ENCODE measurements at places on chromosomes 2 and 18. TPM values are rescaled to one million over a fixed set of nuclear protein-coding genes. Genes with fewer than 3 reads are reported as not detected.

- no peaks in the 10 kb centered on the region for H3K4me1 ChIP-seq
- DNase-seq: no peak
- no peaks in the 10 kb centered on the region for H3K27me3 ChIP-seq
- H3K36me3 ChIP-seq: no peaks in the 10 kb centered on the region
- no peak overlapping the region for H3K27ac ChIP-seq
Observed at GRCh38 chr2:147026664-147027295, 818.0 kb upstream of the ACVR2A start.

DNA sequence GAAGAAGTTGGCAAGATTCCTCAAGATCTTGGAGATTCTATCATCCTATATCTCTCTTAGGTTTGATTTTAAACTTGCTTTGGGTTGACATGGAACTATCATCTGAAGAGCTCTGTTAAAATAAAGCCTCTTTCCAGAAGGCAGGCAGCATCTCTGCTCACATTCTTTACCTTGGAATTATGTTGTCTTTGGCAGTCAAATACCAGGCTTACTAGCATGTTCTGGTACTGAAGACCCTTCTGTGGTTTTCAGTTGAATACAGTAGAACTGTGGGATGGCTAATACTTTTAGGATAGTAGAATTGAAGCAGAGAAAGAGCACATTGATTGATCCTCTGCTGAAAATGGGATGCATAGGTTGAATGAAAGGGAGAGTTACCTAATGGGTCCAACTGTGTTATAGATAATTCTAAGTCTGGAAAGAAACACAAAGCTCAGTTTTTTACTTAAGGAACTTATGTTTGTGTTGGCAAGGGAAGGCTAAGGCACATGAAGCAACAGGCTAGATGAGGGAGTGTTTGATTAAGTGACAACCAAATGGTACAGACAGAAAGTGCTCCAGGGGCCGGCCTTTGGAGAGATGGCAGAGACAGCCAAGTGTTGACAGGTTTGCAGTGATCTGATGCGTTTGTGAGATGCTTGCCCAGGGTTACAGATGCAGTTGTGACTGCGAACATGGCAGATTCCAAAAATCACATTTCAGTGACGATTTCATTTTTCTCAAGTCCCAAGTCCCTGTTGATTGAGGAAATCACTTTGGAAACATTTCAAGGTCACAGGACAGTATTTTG is 397.9 kb downstream of the MEIS1 start:
- H3K4me1 ChIP-seq: peaks cover 21% of the 10 kb centered on the region
- H3K4me3 ChIP-seq: no peak overlapping the region

DNA sequence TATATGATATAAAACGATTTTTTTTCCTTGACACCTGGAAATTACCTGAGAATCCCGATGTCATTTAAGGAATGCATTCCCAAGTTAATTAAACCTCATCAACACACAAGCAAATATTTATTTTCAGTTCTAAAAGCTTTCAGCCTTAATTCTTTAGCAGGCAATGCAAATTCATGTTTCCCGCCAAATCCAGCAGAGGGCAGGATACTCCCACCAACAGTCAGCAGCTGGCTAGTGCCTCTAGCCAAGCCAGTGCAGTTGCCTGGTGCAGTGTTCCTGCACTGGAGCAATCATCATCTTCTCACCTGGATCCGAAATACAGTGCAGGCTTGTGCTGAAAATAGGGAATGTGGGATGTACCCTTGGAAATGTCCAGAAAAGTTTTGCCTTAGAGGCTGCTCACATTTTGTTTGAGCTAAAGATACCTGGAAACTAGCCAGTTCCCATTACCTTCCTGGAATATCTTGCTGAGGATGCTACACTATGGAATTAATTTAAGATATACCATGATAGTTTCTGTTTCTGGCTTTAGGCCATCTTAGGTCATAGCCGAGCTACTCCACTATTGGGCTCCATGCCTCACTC is 48.4 kb upstream of the CYTIP start:
- H3K4me1 ChIP-seq: no peaks in the 10 kb centered on the region
- H3K27me3 ChIP-seq: no peaks in the 10 kb centered on the region
- peak; percentile 65 for DNase-seq
- no peak overlapping the region for H3K4me3 ChIP-seq
- no peaks in the 10 kb centered on the region for H3K36me3 ChIP-seq
- H3K27ac ChIP-seq: no peak overlapping the region

- H3K4me3 ChIP-seq: no peak overlapping the region
- H3K4me1 ChIP-seq: peaks cover 21% of the 10 kb centered on the region
- H3K27ac ChIP-seq: no peak overlapping the region
- no peaks in the 10 kb centered on the region for H3K36me3 ChIP-seq
Observed at GRCh38 chr18:12933327-12933726, 14.5 kb upstream of the SEH1L start.

ASB18 gene
- not detected for total RNA-seq

DNA sequence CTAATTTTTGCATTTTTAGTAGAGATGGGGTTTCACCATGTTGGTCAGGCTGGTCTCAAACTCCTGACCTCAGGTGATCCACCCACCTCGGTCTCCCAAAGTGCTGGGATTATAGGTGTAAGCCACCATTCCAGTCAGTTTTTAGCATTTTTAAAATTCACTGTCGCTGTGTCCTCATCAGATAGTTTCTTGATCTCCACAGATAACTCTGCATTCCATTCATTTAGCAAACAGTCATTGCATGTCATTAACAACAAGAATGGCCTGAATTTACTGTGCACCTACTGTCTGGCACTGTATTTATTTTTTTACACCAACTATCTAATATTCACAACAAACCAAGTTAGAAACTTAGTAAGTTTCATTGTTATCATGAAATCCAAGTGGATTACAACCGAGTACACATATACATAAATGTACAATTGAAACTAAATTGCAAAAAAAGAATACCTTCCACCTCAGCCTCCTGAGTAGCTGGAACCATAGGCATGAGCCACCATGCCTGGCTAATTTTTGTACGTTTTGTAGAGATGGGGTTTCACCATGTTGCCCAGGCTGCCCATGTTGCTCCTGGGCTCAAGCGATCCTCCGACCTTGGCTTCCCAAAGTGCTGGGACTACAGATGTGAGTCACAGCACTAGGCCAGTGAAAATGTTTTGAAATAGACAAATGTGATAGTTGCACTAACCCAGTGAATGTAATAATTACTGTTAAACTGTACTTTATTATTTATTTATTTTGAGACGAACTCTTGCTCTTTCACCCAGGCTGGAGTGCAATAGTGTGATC is 4.3 kb downstream of the MCEE start:
- DNase-seq: no peak
- H3K36me3 ChIP-seq: peaks cover 16% of the 10 kb centered on the region
- H3K4me3 ChIP-seq: no peak overlapping the region
- H3K27ac ChIP-seq: no peak overlapping the region
- no peaks in the 10 kb centered on the region for H3K27me3 ChIP-seq
- peaks cover 30% of the 10 kb centered on the region for H3K4me1 ChIP-seq

SPAG16 gene
- 18.0 TPM for total RNA-seq

DNA sequence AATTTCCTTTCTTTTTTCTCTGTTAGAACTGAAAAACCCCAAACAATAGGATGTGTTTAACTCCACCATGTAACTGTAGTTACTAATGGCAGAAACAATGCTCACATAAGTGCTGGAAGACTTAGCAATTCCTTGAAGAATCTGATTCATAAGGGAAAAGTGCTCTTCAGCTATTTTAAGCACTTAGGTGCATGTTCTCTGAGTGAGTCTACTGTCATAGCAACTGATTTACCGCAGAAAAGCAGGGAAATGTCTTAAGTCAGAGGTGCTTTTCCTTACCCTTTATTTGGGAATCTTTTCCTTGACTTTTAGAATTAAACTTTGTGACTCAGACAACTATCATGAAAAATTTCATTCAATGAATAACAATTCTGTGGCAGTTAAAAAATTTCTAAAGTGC is 65.4 kb upstream of the NABP1 start:
- H3K36me3 ChIP-seq: no peaks in the 10 kb centered on the region
- no peaks in the 10 kb centered on the region for H3K27me3 ChIP-seq
- H3K4me1 ChIP-seq: peaks cover 54% of the 10 kb centered on the region
- peak; percentile 96 for DNase-seq
- peak overlapping the region; percentile 96 for H3K27ac ChIP-seq

GRHL1 gene
- total RNA-seq: 0.37 TPM

DCDC2C gene
- total RNA-seq: not detected

CRYGC gene
- total RNA-seq: not detected

CPLX4 gene
- not detected for total RNA-seq

DTNB gene
- 4.6 TPM for total RNA-seq

CACNB4 gene
- not detected for total RNA-seq

FASTKD1 gene
- 15.0 TPM for total RNA-seq

ATP6V1B1 gene
- total RNA-seq: 0.32 TPM

RAB6C gene
- total RNA-seq: not detected

GRCh38 chr2:43333656-43334144 is 107.3 kb upstream of the ZFP36L2 start:
- H3K27ac ChIP-seq: peak overlapping the region; percentile 14
- H3K4me1 ChIP-seq: peaks cover 14% of the 10 kb centered on the region
- H3K27me3 ChIP-seq: no peaks in the 10 kb centered on the region
- peak overlapping the region; percentile 20 for H3K4me3 ChIP-seq
- DNase-seq: no peak

GRCh38 chr18:39494211-39494896 is 1928.8 kb upstream of the CELF4 start:
- H3K4me3 ChIP-seq: no peak overlapping the region
- peaks cover 6% of the 10 kb centered on the region for H3K4me1 ChIP-seq
- no peaks in the 10 kb centered on the region for H3K27me3 ChIP-seq
- no peak overlapping the region for H3K27ac ChIP-seq

MEP1B gene
- total RNA-seq: not detected

DNA sequence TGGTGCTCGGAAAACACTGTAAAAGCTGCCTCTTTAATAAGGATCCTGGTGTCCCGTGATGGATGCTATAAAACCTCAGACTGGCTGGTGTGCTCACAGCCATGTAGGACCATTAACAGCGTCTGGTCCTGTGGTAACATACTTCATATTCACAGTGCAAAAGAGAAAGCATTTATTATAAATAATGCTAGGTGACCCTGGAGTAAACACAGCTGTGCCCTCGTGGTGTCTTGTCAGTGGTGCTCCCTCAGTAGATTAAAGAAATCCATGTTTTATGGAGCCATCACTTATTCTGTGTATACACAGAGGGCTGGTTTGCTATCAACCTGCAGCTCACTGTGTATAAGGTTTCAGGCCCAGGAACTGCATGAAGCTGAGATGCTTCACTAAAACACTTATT is 106.9 kb downstream of the CDK15 start:
- peaks cover 20% of the 10 kb centered on the region for H3K4me1 ChIP-seq
- no peaks in the 10 kb centered on the region for H3K36me3 ChIP-seq
- H3K27ac ChIP-seq: no peak overlapping the region
- H3K27me3 ChIP-seq: no peaks in the 10 kb centered on the region
- no peak overlapping the region for H3K4me3 ChIP-seq

DNA sequence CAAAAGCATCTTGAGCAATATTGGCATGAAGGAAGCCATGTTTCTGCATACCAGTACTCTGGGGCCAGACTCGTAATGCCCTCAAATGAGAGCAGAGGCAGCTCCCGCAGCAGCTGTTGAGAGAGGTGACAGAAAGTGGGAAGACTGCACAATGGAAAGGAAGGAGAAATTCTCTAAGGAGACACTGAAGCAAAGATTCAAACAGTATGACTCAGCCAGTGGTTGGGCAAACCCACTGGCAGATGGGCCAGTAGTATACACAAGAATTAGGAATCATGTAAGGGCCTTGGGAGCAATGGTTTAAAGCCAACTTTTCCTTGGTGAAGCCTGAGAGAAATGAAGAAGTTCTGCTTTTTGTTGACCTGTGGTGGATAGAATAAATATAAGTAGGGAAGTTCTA is 2092.7 kb upstream of the PIK3C3 start:
- no peak for DNase-seq
- H3K27ac ChIP-seq: no peak overlapping the region
- H3K4me1 ChIP-seq: no peaks in the 10 kb centered on the region
- no peak overlapping the region for H3K4me3 ChIP-seq
- peaks cover 5% of the 10 kb centered on the region for H3K27me3 ChIP-seq

- H3K4me3 ChIP-seq: no peak overlapping the region
- H3K27me3 ChIP-seq: peaks cover 19% of the 10 kb centered on the region
- no peak overlapping the region for H3K27ac ChIP-seq
- H3K4me1 ChIP-seq: no peaks in the 10 kb centered on the region
Observed at GRCh38 chr18:57149531-57149930, 2.6 kb downstream of the BOD1L2 start.

CD226 gene
- total RNA-seq: 0.74 TPM

DNA sequence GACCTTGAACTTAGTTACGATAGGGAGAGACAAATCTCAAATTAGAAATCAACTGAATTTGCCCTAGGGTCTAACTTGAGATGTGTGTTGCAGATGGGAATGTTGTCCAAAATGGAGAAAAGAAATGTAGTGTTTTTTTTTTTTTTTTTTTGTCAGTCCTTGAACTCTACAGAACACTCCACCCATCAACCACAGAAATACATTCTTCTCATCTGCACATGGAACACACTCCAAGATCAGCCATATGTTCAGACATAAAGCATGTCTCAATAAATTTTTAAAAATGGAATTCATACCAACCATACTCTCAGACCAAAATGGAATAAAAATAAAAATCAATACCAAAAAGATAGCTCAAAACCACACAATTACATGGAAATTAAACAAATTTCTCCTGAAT is 526.5 kb downstream of the FBXO15 start:
- H3K27me3 ChIP-seq: 0 out of 2 replicates have a peak, but pooled peaks cover 2% of the 10 kb centered on the region
- peaks cover 56% of the 10 kb centered on the region for H3K4me1 ChIP-seq
- no peak overlapping the region for H3K4me3 ChIP-seq

CNDP2 gene
- total RNA-seq: 91.9 TPM

DNA sequence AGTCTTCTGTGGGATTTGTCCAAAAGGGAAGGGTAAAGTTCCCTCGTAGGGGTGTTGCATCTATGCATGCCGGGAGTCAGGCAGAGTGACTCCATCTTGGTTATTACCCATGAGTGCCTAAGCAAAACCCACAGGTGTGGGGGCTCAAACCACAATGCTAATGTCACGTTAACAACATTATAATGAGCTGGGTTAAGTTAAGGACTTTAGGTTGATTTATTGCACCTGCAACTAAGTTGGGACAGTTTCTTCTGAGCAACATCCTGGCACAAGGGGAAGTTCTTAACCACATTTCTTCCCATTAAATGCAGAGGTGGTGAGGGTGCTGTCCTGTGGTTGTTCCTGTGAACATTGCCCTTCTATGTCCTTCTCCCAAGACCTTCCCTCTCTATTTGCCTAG is 1596.8 kb upstream of the SLC39A10 start:
- no peaks in the 10 kb centered on the region for H3K36me3 ChIP-seq
- no peak overlapping the region for H3K27ac ChIP-seq
- H3K27me3 ChIP-seq: no peaks in the 10 kb centered on the region
- DNase-seq: no peak
- no peaks in the 10 kb centered on the region for H3K4me1 ChIP-seq
- no peak overlapping the region for H3K4me3 ChIP-seq

- no peak for DNase-seq
- peaks cover 14% of the 10 kb centered on the region for H3K27me3 ChIP-seq
- H3K4me1 ChIP-seq: no peaks in the 10 kb centered on the region
- H3K27ac ChIP-seq: no peak overlapping the region
Observed at GRCh38 chr2:128640166-128640844, 321.6 kb upstream of the HS6ST1 start.

GRCh38 chr2:130381619-130382018 is 25.8 kb downstream of the PTPN18 start:
- no peaks in the 10 kb centered on the region for H3K4me1 ChIP-seq
- no peak overlapping the region for H3K4me3 ChIP-seq
- H3K27ac ChIP-seq: no peak overlapping the region
- no peaks in the 10 kb centered on the region for H3K27me3 ChIP-seq

- peak overlapping the region; percentile 42 for H3K27ac ChIP-seq
- no peaks in the 10 kb centered on the region for H3K27me3 ChIP-seq
- H3K4me3 ChIP-seq: no peak overlapping the region
- peak; percentile 46 for DNase-seq
Observed at GRCh38 chr18:68803356-68803755, 5.5 kb downstream of the CCDC102B start.
